ENCODE measurements at places on chromosomes 16 and 17.
A peak's percentile ranks its signal among the peaks of the same experiment; 100 is the strongest.

GRCh38 chr16:7338826-7339225 is 6.2 kb downstream of the RBFOX1 start:
- DNase-seq: no peak

DNA sequence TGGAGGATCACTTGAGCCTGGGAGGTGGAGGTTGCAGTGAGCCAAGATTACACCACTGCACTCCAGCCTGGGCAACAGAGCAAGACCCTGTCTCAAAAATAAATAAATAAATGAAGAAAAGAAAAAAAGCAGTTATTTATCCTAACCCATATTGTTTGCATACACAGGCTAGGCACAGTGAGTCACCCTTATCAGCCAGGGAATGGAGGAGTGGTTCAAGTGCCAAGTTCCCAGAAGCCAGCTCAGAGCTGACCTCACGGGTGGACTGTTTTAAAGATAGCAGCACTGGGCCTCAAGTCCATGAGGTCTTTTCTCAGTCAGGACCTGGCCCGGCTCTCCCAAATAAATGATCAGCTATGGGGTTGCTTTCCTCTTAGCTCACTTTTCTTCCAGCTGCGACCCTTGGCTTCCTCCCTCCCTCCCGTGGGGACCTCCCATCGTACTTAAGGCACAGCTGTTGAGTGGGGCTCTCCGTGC is 22.6 kb upstream of the MGAT5B start:
- peak; percentile 93 for DNase-seq

GRCh38 chr16:67443265-67443664 is 12.3 kb downstream of the HSD11B2 start:
- no peak for DNase-seq

- no peak for DNase-seq
Measured at GRCh38 chr17:53496356-53496755, 326.4 kb upstream of the KIF2B start.

DNA sequence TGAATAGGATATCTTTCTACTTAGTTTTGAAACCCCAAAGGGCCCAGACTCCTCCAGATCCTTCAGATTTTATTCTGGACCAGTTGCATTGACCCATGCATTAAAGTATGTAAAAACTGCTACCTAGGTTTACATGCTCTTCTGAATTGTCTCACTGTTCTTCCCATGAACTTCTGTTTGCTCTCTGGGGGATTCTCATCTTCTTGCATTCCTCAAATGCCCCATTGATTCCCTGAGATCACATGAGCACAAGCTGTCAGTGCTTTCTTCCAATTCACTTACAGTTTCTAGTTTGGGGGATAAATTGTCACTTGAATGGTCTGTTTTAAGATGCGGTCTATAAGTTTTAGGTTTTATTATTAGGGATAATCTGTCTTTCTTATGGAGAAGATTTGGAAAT is 188.9 kb upstream of the KIF2B start:
- DNase-seq: no peak

GRCh38 chr17:385178-385835 is 32.7 kb upstream of the RPH3AL start:
- DNase-seq: no peak

DNA sequence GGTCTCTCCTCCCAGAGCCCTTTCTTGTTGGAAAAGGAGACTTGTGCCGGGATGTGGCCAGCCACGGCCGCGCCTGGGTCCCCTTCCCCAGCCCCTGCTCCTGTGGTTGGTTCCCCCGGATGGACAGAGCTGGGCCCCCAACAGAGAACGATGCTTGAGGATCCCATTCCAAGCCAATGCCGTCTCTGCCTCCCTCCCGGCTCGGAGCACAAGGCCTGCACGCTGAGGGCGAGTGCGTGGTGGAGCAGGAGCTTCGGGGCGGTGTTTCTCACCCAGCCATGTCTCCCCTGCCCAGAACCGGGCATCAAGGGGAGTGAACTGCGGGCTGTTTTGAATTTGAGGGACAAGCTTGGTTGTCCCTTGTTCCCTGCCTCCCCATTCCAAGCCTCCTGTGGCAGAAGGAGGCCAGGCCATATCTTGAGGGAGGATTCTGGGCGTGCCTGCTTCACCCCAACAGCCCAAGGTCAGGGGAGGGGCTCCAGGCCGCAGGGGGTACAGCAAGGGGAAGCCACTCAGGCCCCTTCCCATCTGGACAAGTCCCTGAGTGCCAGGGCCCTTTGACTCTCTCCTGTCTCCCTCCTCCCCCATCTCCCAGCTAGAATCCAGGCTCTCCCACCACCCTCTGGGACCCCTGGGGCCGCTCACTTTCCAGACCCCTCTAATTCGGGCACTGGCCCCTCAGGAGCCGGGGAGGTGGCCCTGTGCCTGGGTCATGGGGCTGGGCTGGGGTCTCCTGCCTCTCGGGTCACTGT is 43.6 kb downstream of the SOCS3 start:
- no peak for DNase-seq

GRCh38 chr17:3900646-3901045 is 7.8 kb upstream of the CAMKK1 start:
- DNase-seq: no peak

GRCh38 chr16:67651847-67652246 is 6.9 kb downstream of the CARMIL2 start:
- DNase-seq: no peak
